ENCODE measurements at places on chromosomes 6 and 20. TPM values are rescaled to one million over a fixed set of nuclear protein-coding genes. Genes with fewer than 3 reads are reported as not detected.

CCN2 gene
- total RNA-seq, result 40.1 TPM

L3MBTL1 gene
- total RNA-seq, result 3.5 TPM

BCAS4 gene
- total RNA-seq, result 24.0 TPM

CNKSR3 gene
- total RNA-seq, result 12.4 TPM

RBBP9 gene
- total RNA-seq, result 21.1 TPM

PLA2G7 gene
- total RNA-seq, result 0.23 TPM

MYL9 gene
- 31.7 TPM for total RNA-seq

MROH8 gene
- total RNA-seq, result 0.43 TPM

ANKRD6 gene
- total RNA-seq, result 6.2 TPM

DNA sequence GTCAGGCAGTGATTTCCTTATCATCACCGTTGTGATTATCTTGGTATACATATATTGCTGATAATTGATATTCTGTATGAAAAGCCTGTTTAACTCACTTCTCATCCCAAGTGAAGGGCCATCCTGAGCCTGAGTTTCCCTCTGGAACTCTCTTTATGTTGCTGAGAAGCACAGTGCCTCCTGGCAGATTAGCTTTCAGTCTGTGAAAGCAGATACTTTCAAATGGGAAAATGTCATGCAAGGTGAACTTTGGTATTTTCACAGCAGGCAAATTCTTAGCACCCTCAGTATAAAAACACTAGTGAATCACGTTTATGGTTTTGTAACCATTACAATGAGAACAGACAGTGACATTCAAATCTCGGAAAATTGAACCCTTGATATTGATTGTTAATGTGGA lies 151.6 kb downstream of the PRIM2 start:
- DNase-seq, result no peak

GRCh38 chr6:40290816-40291215 lies 296.3 kb downstream of the LRFN2 start:
- no peak for DNase-seq

GRCh38 chr6:50891290-50891689 lies 72.6 kb downstream of the TFAP2B start:
- DNase-seq, result no peak

GRCh38 chr6:130776287-130776925 lies 50.8 kb upstream of the SMLR1 start:
- no peak for DNase-seq

DNA sequence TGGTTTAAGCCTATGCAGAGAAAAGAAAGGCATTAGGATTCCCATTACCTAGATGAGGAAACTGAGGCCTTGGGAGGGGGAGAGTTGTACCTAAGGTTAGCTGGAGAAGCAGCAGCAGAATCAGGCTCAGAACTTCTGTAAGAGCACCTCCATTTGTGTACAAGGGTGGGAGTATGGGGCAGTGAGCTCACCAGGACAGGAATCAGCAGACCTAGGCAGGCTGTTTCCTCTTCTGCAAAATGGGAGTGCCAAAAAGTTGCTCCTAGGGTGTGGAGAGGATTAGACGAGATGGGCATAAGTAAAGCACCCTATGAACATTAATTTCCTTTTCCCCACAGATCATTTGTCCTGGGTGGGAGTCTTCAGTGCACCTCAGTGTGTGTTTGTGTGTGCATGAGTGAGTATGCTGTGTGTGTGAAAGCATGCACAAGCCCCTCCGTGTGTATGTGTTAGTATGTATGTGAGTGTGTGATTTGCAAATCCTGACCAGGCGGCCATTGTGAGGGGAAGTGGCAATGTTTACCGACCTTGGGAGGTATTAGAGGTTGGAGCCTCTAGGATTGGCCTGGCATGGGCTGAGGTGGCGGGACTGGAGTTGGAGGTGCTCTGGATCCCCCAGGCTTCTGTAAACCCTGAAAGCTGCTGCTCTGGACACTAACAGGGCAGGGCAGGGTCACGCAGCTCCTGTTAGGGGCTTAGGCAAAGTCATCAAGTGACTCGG lies 78.8 kb downstream of the VEGFA start:
- DNase-seq, result no peak

DNA sequence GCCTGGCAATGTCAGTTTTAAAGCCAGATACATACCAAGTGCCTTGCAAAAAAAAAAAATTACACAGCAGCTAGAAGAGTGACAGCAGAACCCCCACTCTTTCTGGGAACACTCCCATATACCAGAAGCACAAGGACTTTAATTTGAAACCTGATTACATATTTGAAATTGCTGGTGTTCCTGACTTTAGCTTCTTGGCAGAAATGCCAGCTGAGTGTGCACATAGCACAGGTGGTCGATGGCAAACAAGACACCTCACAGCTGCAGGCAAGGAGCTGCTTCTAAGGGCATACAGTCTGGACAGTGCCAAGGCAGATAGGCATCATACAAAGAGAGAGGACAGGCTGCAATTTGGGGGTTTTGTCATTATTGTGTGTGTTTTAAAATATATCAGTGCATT lies 150.7 kb upstream of the SGK1 start:
- DNase-seq, result no peak

GRCh38 chr6:33895296-33895695 lies 91.5 kb upstream of the MLN start:
- DNase-seq, result no peak

DNA sequence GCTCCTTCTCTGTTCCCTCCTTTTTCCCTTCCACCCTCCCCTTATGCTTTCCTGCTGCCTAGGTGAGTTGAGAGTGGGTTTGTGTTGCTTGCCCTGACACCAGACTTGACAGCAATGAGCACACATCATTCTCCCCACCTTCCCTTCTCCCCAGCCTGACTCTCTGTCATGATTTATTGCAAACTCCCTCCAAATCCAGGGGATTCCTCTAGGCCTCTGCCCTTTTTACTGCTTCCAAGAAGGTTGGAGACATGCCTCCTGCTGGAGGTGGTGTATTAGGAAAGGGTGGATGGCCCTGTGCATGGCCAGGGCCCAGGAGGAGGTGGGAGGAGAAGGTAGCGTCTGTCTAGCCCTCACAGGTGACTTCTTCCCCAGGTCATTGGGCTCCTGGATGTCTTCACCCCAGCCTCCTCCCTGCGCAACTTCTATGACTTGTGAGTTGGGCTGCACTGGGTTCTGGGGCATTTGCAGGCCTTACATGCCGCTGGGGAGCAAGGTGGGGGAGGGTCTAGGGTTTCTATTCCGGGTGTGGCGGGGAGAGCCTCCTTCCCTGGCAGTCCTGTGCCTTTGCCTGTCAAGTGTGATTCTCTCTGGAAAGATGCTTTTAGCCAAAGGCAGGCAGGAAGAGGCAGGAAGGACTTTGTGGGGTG lies 2.1 kb downstream of the MAPK13 start:
- no peak for DNase-seq

DNA sequence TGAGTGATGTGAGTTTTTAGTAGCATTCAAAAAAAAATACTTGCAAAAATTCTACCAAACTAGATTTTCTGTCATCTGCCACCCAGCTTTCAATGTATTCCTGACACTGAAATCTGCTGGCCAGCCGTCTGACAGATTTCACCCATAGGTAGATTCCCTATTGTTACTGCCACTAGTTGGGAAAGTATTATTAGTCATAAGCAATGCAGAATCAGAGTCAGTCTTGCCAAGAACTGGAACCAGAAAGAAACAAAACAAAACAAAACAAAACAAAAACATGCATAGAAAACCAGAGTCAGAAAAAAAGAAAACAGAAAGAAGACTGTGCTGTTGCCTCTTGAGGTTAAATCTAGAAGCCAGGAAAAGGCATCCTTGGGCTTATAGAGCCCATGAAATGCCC lies 293.1 kb upstream of the KCNQ5 start:
- DNase-seq, result no peak

GRCh38 chr6:157768304-157768703 lies 54.7 kb upstream of the SNX9 start:
- DNase-seq, result no peak

GRCh38 chr6:154459513-154459912 lies 51.0 kb downstream of the CNKSR3 start:
- no peak for DNase-seq

- DNase-seq, result no peak
Observed at GRCh38 chr6:157773248-157773773, 49.7 kb upstream of the SNX9 start.

DNA sequence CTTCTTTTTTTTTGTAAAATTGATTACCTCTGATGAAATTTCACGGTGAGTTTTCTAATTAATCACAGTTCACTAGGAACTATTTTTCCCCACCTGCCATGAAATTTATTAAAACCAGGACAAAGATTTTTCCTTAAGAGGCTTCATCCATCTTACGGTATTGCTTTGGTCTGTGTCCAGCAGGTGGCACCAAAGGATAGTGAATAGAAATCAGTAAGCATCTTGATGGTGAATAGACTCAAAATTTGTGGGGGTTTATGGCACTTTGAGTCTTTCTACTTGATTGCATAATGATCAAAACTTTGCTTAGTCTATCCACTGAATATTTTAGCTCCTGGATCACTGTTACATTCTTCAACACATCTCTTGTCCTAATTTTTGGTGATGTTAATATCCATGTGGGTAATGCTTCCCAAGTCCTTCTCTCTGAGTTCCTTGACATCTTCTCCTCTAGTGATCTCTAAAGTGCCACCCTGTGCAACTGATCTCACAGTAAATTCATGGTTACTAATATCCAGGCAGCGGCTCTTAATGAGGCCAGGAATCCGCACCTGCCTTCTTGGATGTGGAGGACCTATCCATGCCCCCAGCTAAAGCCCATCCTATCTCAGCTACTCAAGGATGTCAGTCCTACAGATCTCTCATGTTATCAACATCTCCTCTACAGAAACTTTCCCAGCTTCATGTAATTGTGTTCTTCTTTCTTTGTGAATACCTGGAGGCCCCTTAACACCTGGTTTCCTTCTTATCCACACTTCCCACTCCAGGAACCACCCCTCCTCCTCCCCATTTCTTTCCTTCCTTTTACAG lies 54.5 kb downstream of the STMND1 start:
- DNase-seq, result peak; percentile 49

DNA sequence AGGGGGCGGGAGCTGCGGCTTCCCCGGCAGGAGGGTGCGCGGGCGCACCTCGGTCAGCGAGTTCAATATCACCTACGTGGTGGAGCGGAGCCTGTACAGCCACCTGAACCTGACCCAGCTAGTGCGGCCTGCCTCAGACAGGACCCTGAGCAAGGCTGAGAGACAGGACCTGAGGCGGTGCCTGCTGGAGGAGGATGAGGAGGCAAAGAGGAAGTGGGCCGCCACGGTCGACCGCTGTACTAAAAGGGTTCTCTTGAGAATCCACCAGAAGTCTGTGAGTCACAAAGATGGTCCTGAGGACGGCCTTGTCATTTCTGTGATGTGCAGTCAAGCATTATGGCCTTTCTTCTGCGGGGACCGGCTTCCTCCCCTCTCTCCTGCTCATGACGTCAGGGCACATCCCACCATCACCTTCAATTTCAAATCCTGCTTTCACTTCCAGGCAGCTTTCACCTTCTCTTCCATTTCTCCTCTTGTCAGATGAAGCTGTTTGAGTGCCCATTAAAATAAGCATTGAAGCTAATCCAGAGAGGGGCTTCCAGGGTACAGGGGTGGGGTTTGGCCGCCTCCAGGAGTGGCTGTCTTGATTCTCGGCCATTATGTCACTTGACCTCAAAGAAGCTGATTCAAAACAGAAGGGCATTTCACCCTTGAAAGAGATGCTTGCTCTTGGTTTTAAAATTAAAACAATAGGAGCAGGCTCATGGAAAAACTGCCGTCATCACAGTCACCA lies 177.6 kb downstream of the SASH1 start:
- DNase-seq, result no peak

- DNase-seq, result no peak
Observed at GRCh38 chr6:137623293-137623692, 129.1 kb upstream of the OLIG3 start.

DNA sequence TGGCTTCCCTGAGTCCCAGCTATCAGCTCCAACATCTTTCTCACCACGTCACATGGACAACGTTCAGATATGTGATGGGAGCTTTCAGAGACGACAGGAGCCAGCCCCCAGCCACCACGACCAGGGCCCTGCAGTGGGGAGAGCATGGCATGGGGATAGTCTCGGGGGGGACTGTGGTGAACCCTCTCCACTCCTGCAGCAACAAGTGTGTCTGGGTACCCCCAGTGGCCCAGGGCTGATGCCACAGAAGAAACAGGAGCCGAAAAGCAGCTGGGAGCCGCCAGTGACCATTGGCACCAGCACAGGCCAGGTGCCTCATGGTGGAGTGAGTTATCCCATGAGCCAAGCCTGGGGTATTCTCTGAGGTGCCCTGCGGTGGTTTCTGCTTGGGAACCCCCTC lies 339.7 kb downstream of the TAF4 start:
- DNase-seq, result no peak

- DNase-seq, result peak; percentile 26
Observed at GRCh38 chr20:54510541-54511129, 35.2 kb downstream of the DOK5 start.

DNA sequence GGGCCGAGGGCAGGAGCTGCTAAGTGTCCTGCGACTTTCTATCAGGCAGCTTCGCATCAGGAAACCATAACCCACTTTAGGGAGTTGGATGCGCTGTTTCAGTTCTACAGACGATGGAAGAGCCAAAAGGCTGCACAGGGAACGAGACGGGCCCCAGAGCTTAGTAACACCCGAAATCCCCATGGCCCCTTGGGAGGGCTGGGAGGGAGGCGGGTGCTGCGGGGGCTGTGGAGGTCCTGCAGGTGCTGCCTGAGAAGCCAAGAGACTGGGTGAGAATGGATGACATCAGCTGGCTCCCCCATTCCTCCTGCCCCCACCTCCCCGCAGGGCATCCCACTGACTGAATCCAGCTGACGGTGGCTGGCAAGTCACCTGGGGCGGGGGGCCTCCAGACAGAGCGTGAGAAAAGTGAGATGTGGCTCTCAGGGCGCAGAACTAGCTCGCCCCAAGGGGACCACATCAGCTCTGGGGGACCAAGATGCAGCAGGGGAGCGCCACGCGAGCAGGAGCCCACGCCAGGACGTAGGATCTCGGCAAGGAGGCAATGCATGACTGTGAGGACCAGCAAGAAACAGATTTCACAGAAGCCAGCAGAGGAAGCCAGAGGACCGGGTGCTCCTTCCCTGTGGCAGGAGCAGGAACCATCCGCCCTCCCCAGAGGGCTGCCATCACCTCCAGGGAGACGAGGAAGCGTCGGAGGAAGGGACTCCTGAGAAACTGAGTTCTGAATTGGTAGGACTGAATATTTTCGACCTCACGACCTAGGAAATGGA lies 36.8 kb downstream of the PNLDC1 start:
- no peak for DNase-seq

DNA sequence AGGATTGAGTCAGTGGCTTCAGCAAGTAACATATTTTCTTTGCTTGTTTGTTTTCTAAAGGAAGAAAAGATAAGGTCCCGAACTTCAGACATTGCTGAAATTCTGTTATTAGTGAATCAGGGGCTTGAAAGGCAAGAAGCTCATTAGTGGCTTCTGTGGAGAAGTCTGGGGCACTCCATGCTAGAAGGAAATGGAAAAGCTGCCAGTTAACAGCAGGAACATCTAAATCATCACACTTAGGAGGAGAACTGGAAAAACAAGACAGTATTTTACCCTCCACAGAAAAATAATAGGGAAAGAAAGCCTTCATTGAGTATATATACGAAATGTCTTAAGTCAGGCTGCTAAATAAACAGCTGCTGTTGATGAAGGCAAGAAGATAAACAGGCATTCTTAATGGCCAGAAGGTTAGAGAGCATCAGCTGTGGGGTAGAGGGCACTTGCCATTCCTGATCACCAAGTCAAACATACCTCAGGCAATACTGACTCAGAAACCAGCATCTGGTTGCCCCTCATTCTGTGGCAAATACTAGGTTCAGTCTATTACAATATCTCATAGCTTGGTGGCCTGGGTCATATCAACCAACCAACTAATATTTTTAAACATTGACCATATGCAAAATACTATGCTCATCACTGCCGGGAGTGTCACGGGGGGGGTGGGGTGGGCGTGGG lies 143.2 kb upstream of the TENT5A start:
- no peak for DNase-seq
